ENCODE measurements at places on chromosomes 7 and 10.

DNA sequence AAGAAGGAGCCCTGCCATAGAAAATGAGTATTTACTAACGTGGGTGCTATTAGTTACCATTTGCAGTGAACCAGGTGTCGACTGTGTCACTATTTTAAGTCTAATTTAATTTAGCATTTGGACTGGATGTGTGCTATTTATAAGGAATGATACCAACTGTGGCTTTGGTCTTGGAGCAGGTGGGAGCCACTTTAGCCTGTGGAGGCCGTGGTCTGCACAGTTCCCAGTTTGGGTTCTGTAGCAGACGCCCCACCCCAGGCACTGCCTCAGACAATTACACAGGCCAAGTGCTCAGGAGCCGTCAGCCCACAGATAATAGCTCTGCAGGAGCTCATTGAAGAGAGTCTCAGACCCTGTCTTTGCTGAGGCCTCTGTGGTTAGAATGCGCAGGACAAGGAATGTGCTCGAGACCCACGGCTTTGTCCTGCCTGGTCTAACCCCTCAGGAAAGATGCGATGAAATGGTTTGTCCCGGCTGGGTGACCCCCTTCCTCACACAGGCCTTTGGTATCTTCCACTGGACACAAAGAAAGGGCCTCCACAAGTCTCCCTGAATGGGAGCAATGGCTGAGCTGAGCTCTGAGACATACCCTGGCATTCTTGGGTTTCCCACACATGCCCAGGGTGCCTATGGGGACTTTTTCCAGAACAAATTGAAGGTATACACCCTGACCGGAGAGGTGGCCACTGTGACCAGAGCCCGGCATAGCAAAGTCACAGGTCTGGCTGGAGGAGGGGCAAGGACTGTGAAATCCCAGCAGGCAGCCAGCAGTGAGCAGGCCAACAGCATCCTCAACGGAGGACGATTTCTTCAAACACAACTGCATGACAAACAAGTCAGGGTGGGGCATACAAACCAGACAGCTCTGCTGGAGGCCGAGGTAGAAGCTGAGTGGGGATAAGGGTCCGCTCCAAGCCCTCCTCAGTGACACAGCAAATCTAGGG lies 251.2 kb downstream of the ARHGAP12 start:
- DNase-seq = no peak

DNA sequence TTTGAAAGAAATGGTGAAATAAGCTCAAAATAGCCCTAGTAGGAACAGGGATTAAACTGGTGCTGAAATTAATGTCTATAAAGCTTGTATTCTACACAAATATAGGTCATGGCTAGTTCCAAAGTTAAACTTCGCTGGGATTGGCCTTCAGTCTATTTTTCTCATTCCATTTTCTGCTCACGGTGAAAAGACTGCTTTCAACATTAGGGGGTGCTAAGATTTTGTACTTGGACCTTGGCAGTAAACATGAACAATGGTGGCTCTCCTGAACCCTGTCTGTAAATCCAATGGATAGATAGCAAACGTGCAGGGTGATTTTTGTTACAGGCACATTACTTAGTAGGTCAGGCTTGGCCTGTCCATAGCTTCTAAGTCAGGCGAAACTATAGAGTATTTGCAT lies 36.0 kb upstream of the RSU1 start:
- peak; percentile 40 for DNase-seq

DNA sequence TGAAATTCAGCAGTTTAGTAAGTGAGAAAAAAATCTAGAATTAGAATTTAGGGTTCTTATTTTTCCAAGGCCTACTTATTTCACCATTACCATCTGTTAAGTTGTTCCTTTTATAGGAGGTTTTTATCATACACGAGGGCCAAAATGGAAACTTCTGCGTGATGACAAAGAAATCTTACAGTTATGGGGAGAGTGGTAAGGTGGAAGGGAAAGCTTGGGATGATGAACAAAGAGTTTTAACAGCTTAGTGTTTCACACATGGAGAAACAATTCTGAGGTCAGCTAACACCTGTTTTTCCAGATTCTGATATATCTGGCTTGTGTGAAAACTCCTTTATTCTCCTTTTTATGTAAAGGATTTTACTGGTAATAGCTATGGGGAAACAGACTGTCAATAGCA lies 49.8 kb upstream of the SEMA3C start:
- DNase-seq = no peak

GRCh38 chr7:3069771-3070449 lies 26.2 kb upstream of the CARD11 start:
- no peak for DNase-seq

GRCh38 chr10:72255977-72256729 lies 17.6 kb upstream of the DDIT4 start:
- peak; percentile 41 for DNase-seq

DNA sequence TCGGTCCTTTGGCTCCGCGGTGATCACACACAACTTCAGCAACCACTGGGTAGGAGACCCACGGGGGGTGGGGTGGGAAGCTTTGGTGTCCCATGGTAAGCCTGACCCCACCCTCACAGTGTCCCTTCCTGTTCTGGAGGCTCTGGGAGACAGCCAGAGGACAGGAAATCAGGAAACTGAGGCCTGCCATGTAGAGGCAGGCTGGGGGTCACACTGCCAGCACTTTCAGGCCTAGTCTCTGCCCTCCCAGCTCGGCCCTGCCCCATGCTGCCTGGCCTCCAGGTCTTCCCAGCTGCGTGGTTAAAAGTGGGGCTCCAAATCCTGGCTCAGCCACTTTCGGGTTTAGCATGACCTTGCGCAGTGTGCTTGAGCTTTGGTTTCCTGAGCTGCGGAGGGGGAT lies 10.9 kb downstream of the AQP1 start:
- DNase-seq = no peak

- no peak for DNase-seq
These were observed 110.2 kb downstream of the ST8SIA6 start for GRCh38 chr10:17344206-17344605.

- DNase-seq = no peak
These were observed 18.5 kb downstream of the AKR1B15 start for GRCh38 chr7:134567368-134567767.

- DNase-seq = no peak
These were observed 6.2 kb upstream of the HOXA11 start for GRCh38 chr7:27191161-27191731.

DNA sequence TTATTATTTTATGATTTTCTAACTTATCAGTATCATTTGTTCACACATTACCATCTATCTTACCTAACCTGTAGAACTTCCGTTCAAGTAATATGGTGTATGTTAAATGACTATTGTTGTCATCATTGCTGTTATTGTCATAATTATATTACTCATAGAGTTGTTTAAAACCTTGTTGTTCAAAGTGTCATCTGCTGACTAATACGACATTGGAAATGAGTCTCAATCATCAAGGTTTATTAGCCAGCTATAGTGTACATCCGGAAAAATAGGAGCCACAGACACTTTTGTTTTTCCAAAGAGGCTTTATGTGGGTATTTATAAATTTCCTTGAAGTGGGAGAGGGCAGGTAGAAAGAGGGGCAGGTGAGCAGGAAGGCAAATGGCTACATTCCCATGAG lies 386.9 kb upstream of the LRRTM3 start:
- DNase-seq = no peak

- DNase-seq = no peak
These were observed 227.7 kb downstream of the MAD1L1 start for GRCh38 chr7:2004841-2005725.

Data from mesenchymal stem cell (in vitro differentiated cells and primary cell).